Left ventricle myocardium superior (tissue), 1 donor: ENCODE measurements at places on chromosomes 11 and 22.

DNA sequence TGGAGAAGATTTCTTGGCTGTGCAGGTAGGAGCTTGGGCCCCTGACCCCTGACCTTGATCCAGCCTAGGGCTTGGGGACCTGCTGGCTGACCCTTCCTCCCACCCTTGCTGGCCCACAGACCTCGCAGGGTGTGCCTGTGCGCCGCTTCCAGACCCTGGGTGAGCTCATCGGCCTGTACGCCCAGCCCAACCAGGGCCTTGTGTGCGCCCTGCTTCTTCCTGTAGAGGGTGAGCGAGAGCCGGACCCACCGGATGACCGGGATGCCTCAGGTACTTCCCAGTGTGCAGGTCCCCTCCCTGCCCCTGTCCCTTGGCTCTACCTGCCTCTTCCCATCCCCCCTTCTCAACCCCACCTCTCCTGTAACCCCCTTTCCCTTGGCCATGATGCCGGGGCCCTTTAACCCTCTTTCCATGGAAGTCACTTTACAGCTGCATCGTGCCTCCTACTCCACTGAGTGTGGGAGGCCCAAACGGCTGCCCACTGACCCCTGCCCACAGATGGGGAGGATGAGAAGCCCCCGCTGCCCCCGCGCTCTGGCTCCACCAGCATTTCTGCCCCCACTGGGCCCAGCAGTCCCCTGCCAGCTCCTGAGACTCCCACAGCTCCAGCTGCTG lies 3.8 kb downstream of the INPPL1 start:
- no peak for DNase-seq

- DNase-seq = no peak
Observed at GRCh38 chr11:75312346-75312745, 39.1 kb downstream of the ARRB1 start.

- no peak for DNase-seq
Observed at GRCh38 chr11:92841719-92842118, 127.7 kb upstream of the MTNR1B start.

DNA sequence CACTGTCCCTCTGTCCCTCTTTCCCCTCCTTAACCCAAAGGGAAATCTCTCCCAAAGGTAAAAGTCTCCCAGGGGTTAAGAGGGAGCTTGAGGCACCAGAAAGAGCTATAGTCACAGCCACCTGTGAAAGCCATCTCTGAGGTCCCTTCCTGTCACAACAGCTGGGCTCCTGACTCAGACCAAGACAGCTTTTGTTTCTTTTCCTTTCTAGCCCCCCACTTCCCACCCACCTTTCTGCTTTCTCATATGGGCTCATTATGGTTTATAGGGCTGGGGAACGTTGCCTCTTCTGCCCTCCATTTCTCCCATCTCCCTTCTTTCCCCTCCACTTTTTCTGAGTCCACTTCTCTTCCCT lies 19.1 kb downstream of the MIF start:
- DNase-seq = no peak

DNA sequence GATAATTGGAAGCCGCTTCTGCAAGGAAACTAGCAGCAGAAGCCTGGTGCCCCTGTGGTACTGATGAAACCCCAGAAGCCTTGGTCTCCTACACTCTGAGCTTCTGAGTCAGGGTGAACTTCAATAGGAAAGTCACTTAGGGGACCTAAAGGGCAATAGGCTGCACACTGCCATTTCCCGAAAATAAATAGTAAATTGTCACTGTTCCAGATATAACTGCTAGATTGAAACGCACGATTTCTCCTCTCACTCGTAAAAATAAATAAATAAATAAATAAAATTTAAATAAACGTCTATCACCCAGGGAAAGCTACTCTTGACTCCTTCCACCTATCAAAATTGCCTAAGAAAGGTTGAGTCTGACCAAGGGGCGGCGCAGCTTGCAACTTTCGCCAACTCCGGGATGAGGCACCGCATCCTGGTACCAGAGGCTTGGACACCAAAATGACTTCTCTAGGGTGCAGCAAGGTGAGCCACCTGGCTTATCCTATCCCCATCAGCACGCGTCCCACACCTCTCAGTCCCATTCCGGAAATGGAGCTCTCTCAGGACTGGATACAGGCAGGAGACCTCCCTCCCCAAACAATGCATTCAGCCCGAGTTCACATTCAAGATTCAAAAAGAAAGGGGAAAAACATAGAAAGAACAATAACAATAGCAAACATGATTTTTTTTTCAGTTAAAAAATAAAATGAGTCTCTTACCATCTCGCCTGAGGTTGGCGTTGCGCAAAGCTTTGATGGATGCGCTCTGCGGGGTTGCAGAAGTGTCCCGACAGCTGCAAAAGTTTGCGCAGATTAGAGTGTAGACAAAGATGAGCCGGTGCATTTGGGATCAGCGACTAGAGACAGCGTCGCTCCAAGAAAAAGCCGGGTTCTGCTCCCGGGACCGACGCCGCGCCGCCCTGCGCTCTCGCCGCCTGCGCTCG lies 583 bp downstream of the PDGFD start:
- DNase-seq = peak; percentile 56

DNA sequence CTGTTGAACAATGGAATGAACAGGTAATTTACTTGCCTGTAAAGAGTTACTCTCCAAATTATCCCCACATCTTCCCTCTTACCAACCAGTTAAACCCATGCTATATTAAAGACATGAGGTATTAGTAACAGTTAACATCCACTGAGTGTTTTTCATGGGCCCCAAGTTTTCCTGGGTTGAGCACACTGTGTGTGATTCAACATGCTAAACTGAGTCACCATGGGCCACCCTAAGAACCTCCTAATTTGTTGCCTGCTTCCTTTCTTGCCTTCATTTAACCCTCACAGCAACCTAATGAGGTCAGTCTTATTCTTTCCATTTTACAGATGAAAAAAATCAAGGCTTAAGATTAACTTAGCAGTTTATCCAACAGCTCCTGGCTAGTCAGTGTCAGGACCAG lies 51.0 kb downstream of the GALNT18 start:
- DNase-seq = no peak

- no peak for DNase-seq
Observed at GRCh38 chr22:49448526-49448925, 379.1 kb downstream of the BRD1 start.

- no peak for DNase-seq
Observed at GRCh38 chr11:2833716-2834502, 51.7 kb downstream of the CDKN1C start.

DNA sequence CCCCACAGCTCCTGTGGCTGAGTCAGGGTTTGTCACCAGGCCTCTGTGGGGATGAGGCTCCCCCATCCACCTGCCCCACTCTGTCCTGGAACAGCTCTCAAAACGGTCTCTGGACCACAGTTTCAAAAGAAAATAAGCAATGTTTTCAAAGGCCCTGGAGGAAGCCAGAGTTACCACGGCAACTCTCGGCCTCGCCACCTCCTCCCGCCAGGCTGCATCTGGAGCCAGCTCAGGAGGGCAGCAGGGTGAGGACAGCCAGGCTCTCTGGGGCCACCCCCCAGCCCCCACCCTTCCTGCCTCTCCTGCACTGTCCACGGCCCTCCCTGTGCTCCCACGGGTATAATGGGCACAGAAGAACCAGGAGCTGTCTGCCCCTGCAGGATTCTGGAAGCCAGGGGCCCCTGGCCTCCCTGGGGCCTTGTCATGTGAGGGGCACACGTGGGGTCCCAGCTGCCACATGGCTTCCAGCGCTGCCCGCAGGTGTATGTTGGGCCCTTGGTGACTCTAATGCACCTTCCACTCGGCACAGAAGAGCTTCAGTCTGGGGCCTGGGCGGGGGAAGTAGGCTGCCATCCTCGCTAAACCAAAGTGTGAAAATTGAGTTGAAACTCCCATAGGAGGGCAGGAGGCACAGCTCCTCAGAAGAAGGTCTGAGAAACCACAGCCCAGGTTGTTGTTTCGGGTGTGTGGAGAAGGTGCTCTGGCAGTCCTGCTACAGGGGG lies 10.3 kb downstream of the CD81 start:
- DNase-seq = no peak

DNA sequence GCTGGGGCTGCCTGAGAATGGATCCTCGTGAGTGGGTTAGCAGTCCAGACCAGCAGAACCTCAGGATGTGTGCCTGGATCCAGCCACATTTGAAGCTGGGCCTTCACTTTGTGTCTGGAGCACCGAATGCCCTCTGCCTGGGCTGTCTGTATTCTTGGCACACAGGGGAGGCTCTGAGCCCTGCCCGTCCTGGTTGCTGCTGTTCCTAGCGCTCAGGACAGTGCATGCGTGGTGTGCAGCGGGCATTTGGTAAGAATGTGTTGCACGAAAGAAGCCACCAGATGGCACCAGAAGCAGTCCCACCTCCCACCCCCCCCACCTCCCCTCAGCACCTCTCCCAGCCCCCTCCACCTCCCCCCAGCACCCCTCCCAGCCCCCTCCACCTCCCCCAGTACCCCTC lies 4.1 kb upstream of the MAPK11 start:
- DNase-seq = peak; percentile 74

- no peak for DNase-seq
Observed at GRCh38 chr11:100682247-100682969, 4.7 kb upstream of the ARHGAP42 start.

DNA sequence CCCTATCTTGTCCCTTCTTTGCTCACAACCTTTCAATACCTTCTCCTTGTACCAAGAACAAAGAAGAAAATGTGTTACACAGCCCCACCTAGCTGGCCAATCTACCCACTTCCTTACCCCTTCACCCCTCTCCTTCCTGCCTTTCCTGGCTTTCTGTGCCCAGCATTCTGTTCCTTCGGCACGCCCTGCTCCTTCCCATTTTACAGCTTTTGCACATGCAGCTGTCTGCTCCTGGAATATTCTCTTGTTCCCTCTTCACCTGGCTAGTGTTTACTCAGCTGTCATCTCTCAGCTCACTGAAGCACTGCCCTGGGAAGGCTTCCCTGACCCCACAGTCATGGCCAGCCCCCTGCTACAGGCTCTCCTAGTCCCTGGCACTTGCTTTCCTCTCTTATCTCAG lies 30.7 kb downstream of the SERPINH1 start:
- DNase-seq = no peak

DNA sequence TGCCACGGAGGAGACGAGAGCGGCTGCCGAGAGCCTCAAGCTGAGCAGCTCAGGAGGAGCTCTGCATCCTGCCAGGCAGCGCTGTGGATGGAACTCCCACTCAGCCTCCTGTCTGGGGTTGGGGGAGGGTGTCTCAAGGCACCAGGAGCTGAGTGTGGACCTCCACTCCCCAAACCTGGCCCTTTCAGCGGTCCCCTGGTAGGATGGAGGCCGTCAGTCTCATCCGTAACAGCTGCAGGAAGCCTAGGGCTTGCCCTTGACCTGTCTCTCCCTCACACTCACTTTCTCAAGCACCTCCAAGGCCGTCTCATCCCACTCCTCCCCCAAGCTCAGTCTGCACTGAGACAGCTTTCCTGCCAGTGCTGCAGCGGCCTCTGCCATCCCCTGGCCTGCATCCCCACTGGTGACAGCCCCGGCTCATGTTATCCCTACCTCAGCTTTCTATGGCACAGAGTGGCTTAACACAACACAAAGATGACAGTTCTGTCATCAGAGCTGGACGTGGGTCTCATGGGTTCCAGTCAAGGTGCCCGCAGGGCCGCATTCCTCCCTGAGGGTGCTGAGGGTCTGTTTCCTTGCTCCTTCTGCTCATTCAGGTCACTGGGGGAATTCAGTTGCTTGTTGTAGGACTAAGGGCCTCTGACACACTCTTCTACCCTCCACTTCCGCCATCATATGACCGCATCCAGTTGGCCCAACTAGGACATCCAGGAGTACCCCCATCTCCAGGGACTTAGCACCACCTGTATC lies 341.9 kb upstream of the B3GAT1 start:
- no peak for DNase-seq

- no peak for DNase-seq
Observed at GRCh38 chr11:12165237-12165875, 55.0 kb downstream of the MICAL2 start.

DNA sequence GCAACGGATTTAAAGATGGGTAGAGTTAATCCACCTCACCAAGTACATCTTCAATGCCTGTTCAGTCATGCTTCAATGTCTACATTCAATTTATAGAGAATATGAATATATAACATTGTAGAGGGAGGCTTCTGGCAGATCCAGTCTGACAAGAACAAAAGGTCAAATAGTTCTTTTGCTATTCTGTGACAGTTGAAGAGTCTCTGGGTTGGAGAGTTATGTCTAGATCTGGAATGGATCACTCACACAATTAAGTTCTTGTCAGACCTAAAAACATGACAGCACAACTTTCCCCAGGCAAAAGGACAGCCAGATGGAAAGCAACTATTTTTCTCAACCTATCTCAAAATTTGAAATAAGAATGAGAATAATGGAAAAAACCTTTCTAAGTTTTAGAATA lies 15.3 kb upstream of the GAB2 start:
- no peak for DNase-seq

DNA sequence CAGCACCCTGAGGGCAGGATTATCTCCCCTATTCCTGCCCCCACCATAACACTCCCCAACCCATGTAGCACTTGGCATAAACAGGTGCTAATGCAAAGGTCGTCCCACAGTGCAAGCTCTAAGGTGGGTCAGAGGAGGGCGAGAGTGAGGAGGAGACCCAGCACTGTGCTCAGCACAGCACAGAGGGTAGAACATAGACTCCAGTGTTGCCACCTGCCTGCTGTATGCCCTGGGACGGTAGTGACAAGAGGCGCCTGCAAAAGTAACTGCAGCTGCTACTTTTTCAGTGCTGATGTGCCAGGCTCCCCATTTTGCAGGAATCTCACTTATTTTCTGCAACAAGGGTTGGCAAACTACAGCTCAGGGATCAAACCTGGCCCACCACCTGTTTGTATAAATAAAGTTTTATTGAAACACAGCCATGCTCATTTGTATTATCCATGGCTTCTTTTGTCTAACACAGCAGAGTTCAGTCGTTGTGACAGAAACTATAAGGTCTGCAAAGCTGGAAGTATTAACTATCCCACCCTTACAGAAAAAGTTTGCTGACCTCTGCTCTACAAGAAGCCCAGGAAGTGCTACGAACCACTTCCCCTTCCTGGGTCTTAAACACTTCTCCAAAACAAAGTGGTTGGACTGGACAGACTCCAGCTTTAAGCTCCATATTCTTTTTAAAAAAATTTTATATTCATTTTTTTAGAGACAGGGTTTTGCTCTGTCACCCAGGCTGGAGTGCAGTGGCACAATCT lies 16.9 kb upstream of the CDC42BPG start:
- no peak for DNase-seq

GRCh38 chr22:35208003-35208402 lies 49.3 kb upstream of the HMGXB4 start:
- DNase-seq = no peak

DNA sequence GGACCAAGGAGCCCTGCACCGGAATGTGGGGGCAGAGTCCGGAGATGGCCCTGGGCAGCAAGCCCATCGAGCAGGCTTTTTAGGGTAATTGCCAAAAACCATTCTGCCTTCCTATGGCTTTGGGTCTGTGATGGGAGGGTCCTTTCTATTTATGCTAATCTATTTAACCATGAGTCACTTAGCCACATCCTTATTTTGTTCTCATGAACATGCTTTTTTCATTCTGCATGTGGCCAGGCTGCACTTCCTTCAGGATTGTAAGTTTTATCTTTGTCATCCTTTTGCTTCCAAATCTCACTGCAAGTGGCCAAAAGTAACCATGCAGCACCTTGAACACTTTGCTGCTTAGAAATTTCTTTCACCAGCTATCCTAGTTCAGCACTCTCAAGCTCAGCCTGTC lies 88.3 kb downstream of the EFCAB6 start:
- DNase-seq = no peak

GRCh38 chr11:121451178-121451985 lies 732 bp upstream of the SORL1 start:
- peak; percentile 32 for DNase-seq

- DNase-seq = no peak
Observed at GRCh38 chr11:54979375-54979774, 272.7 kb downstream of the OR4A5 start.
